Endodermal cell (in vitro differentiated cells): ENCODE measurements at places on chromosomes 3 and 15. TPM values are rescaled to one million over a fixed set of nuclear protein-coding genes. Genes with fewer than 3 reads are reported as not detected.

DNA sequence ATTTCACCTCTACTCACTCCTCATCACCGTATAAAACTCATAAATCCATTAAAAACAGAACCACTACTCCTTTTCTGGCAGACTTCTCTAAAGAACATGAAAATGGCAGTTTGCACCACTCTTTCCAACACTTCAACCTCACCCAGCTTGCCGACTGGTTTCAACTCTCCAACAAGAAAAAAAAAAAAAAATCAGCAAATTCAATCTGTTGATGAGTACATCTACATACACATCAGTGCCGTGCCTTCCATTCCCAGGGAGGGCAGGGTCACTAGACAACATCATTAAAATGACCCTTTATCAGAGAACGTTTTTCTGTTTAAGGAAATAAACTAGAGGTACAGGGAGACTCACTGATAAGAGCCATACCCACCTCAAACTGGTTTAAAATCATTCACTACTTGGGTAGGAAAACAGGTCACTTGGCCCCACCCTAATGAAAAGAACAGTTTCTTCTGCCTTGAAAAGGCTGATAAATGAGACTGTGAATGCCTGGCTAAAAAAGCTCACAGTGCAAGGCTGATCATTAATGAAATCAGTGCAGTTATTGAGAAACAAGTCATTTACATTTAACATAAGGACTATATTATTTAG is 6.0 kb downstream of the ANXA2 start:
- DNase-seq: peak; percentile 37

GRCh38 chr3:66991459-66991858 is 6.6 kb upstream of the KBTBD8 start:
- no peak for DNase-seq

DNA sequence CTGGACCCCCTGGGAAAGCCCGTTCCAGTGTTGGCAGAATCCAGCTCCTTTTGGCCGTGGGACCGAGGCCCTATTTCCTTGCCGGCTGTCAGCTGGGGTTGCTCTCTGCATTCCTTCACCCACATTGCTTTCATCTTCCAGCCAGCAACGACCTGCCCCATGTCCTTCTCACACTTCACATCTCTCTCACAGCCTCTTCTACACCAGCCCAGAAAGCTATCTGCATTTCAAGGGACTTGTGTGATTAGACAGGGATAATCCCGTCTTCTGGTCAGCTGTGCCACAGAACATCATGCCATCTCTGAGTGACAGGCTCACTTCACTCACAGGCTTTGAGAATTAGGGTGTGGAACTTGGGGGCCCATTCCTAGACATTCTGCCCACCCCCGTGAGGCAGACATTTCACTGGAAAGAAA is 16.4 kb downstream of the EFCC1 start:
- no peak for DNase-seq

GRCh38 chr3:122389892-122390291 is 5.9 kb downstream of the FAM162A start:
- no peak for DNase-seq

DNA sequence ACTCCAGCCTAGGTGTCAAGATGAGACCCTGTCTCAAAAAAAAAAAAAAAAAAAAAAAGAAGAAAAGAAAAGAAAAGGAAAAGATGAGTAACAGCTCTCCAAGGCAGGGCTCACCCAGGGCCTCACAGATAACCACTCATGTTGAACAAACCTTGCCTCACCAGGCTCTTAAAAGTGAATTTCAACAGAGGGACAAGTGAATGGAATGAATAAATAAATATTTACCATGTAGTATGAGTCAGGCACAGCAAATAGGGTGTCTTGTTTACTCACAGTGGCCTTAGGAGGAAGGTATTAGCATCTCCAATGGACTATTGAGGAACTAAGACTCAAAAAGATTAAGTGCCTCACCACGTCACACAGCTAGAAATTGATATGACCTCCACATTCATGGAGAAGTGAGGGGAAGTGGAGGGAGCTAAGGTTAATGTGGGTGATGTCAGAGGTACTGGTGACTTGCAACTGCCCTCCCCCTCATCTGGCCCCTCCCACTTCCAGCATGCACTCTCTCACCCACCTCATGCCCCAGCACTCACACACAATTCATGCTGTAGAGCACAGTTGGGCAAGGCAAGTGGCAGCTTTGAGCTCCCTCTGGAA is 255.5 kb downstream of the UACA start:
- DNase-seq: no peak

- no peak for DNase-seq
Observed at GRCh38 chr3:31408720-31409119, 124.0 kb upstream of the STT3B start.

GRCh38 chr15:68022061-68022460 is 32.1 kb upstream of the PIAS1 start:
- DNase-seq: no peak

- no peak for DNase-seq
Observed at GRCh38 chr3:138082992-138083386, 32.4 kb downstream of the DZIP1L start.

DNA sequence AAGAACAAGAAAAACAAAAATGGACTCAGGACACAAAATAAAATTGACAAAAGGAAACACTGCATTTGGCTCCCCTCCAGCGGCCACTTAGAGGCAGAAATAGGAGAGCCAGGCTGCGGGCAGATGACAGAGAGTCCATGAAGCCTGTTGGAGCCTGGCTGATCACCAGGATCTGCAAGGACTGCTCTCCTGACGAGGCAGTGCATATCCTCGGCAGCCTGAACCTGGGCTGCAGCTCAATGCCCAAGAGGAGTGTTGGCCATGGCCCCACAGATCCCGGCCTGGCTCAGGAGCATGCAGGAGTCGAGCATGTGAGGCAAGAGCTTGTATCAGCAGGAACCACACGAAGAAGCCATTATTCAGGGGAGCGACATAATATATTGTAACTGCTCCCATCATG is 199.8 kb downstream of the STT3B start:
- DNase-seq: no peak

DNA sequence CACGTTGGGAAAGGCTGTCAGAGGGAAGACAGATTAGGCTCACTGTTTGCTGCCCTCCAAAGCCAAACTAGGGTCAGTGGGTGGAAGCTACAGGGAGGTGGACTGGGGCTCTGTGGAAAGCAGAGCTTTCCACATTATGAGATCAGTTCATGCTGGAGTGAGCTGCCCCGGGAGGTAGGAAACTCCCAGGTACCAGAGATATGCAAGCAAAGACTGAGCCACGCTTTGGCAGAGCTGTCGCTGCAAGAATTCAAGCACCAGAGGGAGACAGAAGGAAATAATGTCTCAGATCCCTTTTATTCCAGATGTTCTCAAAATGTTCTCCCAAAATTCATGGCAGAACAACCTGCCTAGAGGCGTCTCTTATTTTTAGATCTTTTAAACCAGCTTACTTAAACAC is 286.6 kb downstream of the WDR72 start:
- DNase-seq: peak; percentile 58

DNA sequence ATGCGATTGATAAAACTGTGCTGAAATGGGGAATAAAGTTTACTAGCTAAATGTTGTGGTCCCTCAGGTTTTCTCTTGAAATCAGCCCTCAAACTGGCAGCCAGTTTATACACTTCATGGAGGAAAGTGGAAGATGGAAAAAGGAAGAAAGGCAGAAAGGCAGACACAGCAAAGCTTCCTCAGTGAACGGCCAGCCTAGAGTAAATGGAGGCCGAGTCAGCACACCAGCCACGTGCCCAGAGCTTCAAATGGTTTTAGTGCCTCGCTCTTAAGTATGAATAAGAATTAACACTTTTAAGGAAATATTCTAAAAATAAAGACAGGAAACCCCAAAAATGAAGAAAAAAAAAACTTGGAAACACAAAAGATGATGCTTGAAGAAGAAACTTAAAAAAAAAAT is 48.3 kb downstream of the GNB4 start:
- DNase-seq: no peak

DNA sequence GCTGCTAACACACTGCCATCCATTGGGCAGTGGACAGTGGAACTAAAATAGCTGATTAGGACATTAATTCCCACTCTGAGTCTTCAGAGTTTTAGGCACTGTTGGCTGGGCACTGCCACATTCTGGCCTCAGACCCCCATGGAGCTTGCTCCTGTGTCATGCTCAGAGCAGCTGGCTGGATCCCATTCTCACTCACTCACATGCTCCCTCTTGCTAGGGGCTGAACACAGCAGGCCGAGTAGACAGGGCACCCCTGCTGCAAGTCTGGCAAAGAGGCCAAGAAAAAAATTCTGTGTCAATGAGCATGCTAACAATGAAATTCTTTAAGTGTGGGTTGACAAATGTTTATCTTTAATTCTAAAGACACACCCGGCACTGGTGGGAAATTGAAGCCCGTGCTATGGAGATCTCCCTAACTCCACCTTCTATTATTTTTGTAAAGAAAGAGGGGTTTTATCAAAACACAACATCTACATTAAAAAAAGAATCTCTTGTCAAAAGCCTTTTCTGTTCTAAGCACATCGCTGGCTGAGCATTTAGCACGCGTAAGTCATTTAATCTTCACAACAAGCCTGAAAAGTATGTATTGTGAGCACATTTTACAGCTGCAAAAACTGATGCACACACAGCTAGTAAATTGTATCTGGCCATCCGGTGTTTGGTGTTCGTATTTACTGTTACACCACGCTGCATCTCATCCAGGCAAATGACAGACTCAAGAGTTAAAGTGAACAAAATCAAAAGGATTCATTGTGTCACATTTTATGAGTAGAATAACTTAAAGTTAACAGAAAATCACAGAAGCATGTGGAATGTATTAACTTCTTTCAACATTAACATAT is 362.1 kb downstream of the PLOD2 start:
- DNase-seq: peak; percentile 72

GRCh38 chr3:41716471-41716870 is 245.4 kb downstream of the ULK4 start:
- no peak for DNase-seq

The ITIH1 gene
- not detected in 2 replicates for total RNA-seq

The PLSCR2 gene
- total RNA-seq: 10.0 to 34.6 TPM (median 17.7 TPM) in 3 replicates

The LRRN1 gene
- total RNA-seq: 62.8 to 119 TPM (median 109 TPM) in 3 replicates

The AMT gene
- 37.2 to 53.8 TPM (median 51.7 TPM) in 3 replicates for total RNA-seq

The VGLL3 gene
- 1.8 and 2.0 TPM in 2 replicates for total RNA-seq

The RFTN1 gene
- 0.38 to 0.80 TPM (median 0.49 TPM) in 3 replicates for total RNA-seq

The GYG1 gene
- total RNA-seq: 30.6 and 32.6 TPM in 2 replicates

The CLDN18 gene
- 0.13 and 0.20 TPM in 2 replicates for total RNA-seq

The PIF1 gene
- 45.7 to 61.4 TPM (median 60.7 TPM) in 3 replicates for total RNA-seq

The STAC gene
- total RNA-seq: 0.59 to 0.80 TPM (median 0.61 TPM) in 3 replicates

The ETV5 gene
- 82.7 and 84.1 TPM in 2 replicates for total RNA-seq
